Activated CD8-positive, alpha-beta memory T cell treated with anti-CD3 and anti-CD28 coated beads for 4 hours (primary cell): ENCODE measurements at places on chromosomes 2 and 18.

DNA sequence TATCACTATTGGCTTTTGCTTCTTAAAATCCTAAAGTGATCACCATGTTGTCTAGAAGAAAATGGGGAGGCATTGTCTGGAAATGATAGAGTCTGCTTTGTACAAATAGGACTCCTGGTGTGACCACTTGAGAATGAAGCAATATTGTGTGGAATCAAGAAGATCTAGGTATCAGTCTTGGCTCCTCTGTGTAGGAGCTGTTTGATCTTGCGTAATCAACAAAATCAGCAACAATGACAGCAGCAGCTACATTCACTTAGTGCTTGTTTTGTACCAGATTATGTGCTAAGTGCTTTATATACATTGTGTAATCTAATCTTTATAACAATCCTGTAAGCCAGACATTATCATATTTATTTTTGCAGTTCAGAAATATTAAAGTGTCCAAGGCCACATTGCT lies 17.8 kb downstream of the NCOA1 start:
- DNase-seq, result no peak

- DNase-seq, result no peak
These were observed 464.3 kb upstream of the ID2 start for GRCh38 chr2:8217468-8218030.

GRCh38 chr18:76449111-76449453 lies 46.0 kb downstream of the ZNF516 start:
- no peak for DNase-seq

DNA sequence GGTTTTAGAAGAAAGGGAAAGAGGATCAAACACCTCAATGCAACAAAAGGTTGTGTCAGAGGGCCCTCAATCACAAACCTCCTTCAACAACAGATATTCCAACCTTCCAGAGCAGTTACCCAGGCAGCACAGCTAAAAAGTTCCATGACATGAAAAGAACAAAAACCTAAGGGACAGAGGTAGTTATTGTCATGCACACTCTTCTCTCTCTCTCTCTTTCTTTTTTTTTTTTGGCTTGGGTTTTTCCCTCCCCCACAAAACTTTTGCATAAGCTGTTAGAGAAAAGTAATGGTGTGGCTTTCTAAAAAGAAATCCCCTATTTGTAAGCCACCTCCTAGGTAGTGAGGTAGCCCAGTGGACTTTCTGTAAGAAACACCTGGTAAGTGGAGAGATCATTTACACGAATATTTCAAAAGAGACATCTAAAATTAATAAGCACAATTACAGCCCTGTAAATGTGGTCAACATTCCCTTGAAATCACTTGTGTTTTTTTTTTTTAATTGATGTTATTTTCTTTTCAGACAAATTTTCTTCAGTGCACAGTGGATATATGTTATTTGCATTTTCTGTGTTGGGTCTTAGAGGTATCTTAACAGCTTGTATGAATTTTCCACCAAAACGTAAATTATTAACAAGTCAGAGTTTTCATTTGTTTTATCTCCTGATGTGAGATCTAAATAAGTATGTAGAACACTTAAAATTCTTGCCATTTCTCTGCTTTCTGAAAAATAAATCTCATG lies 48.4 kb downstream of the ZEB2 start:
- DNase-seq, result no peak

GRCh38 chr2:155178921-155179320 lies 480.4 kb downstream of the KCNJ3 start:
- DNase-seq, result no peak

DNA sequence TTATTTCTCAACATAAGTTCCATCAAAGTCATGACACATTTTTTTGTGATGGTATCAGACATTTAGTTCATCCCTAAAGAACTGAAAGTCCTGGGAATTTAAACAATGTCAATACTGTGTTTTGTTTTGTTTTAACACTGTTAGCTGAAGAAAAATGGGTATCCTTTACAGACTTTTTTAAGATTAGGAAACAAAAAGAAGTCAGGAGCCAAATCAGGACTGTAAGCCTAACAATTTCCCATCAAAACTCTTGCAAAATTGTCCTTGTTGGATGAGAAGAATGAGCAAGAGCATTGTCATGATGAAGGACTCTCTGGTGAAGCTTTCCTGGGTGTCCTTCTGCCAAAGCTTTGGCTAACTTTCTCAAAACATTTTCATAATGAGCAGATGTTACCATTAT lies 69.4 kb downstream of the SRD5A2 start:
- DNase-seq, result no peak

DNA sequence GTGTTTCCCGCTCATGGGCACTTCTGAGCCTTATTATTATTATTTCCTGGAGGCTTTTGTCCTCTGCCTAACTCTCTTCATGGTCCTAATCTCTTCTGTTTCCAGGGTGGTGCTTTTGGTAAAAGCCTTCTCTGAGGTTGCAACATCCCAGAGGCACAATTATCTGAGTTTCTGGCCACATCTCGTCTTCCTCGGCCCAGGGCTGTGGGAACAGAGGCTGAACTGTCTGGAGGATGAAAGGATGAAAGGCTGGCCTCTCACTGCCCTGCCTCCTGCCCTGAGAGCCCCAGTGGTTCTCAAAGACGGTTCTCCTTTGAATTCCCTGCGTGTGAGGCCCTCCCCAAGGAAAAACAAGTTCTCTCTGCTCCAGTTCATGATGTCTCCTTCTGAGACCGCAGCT lies 13.8 kb downstream of the GYPC start:
- no peak for DNase-seq

- DNase-seq, result no peak
These were observed 465.6 kb upstream of the TRIB2 start for GRCh38 chr2:12251121-12251520.

- no peak for DNase-seq
These were observed 67.9 kb upstream of the PNPT1 start for GRCh38 chr2:55761526-55761925.

GRCh38 chr2:105961599-105962146 lies 217.0 kb downstream of the NCK2 start:
- no peak for DNase-seq

DNA sequence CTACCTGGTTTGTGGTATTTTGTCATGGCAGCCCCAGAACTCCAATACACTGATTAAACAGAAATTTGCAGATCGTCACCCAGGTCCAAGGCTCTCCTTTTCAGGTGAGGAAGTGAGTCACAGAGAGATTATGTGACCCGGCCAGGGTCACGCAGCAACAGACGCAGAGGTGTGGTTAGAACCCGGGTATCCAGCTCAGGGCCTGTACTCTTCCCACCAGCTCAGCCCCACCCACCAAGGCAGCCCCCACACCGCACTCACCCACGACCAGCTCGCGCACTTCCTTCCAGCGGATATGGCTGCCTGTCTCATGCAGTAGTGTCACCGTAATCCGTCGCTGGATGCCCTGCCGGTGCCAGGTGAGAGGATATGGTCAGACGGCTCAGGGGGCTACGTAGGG lies 48.1 kb downstream of the AQP12A start:
- peak; percentile 18 for DNase-seq

DNA sequence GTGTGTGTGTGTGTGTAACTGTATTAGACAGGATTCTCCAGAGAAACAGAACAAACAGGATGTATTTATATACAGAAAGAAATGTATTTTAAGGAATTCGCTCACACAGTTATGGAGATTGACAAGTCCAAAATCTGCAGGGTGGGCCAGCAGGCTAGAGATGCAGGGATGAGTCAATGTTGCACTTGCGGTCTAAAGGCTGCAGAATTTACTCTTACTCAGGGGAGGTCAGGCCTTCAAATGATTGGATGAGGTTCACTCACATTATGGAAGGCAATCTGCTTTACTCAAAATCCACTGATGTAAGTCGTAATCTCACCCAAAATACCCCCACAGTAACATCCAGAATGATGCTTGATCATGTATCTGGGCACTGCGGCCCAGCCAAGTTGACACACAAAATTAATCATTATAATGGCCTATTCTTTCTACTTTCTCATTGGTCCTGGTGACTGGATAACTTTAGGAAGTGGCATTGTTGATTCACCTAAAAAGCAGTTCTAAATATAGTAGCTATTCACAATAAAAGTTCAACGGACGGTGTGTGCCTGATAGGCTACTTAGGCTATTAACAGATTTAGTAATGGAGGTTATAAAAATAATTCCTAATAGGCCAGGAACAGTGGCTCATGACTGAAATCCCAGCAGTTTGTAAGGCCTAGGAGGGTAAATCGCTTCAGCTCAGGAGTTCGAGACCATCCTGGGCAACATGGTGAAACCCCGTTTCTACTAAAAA lies 40.6 kb upstream of the ACYP2 start:
- no peak for DNase-seq

DNA sequence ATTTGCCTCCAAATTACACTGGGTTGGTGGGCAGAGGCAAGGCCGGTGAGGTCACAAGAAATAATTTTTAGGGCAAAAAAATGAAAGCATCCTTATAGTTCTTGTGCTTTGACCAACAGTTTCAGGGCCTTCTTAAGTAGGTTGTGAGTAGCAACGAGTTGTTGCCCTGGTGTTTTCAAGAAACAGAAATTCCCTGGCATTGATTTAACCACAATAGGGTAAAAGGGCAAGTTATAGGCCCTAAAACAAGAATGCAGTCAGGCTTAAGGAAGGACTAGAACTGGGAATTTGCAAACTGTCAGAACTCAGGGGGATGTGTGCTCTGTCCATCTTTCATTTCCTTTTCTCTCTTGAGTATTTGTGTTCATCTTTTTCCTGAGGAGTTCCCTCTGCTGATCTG lies 46.1 kb upstream of the STPG4 start:
- DNase-seq, result no peak

DNA sequence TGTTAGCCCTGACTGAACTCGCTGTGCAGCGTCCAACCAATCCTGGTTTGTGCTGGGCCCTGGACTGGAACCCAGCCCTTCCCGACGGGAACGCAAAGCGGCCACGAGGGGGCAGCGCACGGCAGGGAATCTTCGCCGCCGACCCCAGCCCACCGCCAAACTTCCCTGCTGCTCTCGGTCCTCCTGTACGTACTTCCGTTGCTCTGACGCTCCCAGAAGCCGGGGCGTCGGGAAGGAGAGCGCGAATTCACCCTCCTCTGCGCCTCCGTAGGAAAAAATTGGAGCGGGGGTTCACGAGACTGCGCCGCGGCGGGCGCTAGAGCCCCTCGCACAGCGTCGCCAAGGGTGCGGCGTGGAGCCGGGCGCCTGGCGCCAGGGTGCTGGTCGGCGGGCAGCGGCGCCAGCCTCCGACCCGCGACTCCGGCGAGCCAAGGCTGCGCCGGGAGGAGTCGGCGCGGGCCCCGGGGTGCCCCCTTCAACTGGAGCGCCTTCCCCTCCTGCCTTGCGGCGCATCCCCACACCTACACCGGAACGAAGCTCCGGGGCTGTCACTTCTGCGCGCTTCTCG lies 873 bp upstream of the SH3RF3 start:
- peak; percentile 20 for DNase-seq

GRCh38 chr18:34550902-34551301 lies 159.2 kb upstream of the DTNA start:
- no peak for DNase-seq

GRCh38 chr2:238941262-238941792 lies 93.4 kb downstream of the TWIST2 start:
- no peak for DNase-seq

DNA sequence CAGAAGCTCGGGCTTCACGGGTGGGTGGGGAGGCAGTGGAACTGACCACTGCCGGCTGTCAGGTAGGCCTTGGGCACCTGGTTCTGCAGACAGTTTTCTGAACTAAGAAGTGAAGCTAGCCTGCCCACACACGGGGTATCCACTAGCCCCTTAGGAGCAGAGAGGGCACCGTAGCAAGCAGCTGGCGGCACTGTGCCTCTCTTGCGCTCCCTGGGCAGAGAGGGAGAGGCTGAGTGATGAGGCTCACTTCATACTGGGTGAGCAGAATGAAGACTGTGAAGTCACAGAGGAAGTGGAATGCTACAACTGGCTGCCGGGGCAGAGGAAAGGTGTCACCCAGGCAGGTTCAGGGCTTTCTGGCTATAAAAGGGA lies 753 bp downstream of the ITPRIPL1 start:
- no peak for DNase-seq

DNA sequence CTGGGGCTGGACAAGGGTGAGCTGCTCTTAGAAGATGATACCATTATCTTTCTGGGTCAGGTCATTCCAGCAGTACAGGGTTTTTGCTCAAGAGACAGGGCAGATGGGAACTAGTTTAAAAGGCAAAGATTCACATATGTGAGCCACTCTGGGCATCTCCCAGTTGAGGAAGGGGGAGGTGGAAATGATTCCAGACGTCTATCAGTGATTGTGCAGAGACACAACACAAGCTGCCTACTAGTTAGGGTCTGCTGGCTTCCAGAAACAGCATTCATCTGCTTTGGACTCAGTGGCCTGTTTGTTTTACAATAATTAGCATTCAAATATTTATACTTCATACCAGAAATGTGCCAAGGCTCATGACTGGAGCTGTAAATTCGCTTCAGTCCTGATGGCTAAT lies 32.3 kb downstream of the ST6GAL2 start:
- DNase-seq, result no peak

GRCh38 chr2:196233021-196233804 lies 61.8 kb upstream of the STK17B start:
- no peak for DNase-seq

DNA sequence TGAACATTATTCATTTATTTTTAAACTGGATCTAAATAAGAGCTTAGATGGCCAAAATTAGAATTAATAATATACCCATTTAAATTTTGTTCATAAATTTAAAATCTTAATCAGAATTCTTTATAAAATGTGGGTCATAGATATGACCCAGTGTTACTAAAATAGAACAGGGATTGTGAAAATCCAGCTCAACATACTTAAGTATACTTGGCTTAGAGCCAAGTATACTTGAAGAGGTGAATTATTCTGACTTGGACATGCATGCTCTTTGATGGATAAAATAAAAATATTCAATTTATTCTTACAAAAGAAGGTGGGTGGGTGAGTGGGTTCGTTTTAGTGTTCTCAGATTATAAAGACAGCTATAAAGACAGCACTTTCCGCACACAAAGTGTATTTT lies 70.7 kb downstream of the SPOPL start:
- DNase-seq, result no peak
